Upper lobe of right lung (tissue), 1 donor: ENCODE measurements at places on chromosomes 4 and X. TPM values are rescaled to one million over a fixed set of nuclear protein-coding genes. Genes with fewer than 3 reads are reported as not detected.

The KDR gene
- total RNA-seq, result 48.6 TPM

The DUSP21 gene
- total RNA-seq, result not detected

The AREG gene
- 14.6 TPM for total RNA-seq

The SLC49A3 gene
- total RNA-seq, result 32.9 TPM

The PPEF2 gene
- total RNA-seq, result not detected

The TMEM35A gene
- 1.5 TPM for total RNA-seq

The ARHGAP6 gene
- 17.1 TPM for total RNA-seq

The AKAP17A gene
- 46.3 TPM for total RNA-seq

The ZBTB33 gene
- total RNA-seq, result 15.3 TPM

The UPF3B gene
- total RNA-seq, result 6.3 TPM

The TAF7L gene
- not detected for total RNA-seq

The SSX2 gene
- not detected for total RNA-seq

The ADAD1 gene
- not detected for total RNA-seq

The VCX3A gene
- not detected for total RNA-seq

The MAGEA1 gene
- not detected for total RNA-seq

The ARHGAP36 gene
- total RNA-seq, result not detected

The CPE gene
- total RNA-seq, result 63.6 TPM

The DCLK2 gene
- 4.9 TPM for total RNA-seq

The FAM9C gene
- total RNA-seq, result not detected

The PNMA3 gene
- 0.32 TPM for total RNA-seq

The CYSLTR1 gene
- 8.7 TPM for total RNA-seq
